Glutamatergic neuron (in vitro differentiated cells): ENCODE measurements at places on chromosomes 3 and 15. TPM values are rescaled to one million over a fixed set of nuclear protein-coding genes. Genes with fewer than 3 reads are reported as not detected.

DNA sequence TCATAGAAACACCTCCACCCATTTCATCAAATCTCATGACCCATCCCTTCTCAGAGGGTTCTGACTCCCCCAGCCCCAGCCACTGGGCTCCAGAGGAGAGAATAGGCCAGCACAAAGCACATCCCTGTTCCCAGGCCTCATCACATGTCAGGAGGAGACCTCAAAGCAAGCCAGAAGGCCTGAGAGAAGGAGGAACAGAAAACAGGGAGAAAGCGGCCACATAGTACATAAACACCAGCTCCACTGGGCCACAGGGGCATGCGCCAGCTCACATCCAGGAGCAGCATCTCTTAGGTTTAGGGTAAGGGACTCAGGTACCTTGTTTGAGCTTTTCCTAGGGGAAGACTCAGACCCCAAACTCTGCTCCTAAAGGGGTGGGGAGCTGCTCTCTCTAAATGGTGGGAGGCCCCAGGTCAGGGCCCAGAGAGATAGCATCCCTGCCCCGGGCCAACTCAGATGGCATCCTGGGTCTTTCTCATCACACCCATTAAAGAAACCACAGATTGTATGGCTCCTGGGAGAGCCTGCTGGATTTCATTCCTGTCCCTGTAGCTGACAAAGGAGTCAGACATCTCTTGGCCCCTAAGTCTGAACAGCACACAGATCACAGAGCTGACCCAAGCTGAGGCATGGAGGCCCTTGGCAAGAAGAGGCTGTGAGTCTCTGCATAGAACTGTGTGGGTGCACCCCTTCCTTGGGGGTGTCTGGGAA, 2.5 kb downstream of the SHF start:
- DNase-seq: no peak

- DNase-seq: no peak
Measured at GRCh38 chr3:40229963-40230362, 79.5 kb upstream of the EIF1B start.

DNA sequence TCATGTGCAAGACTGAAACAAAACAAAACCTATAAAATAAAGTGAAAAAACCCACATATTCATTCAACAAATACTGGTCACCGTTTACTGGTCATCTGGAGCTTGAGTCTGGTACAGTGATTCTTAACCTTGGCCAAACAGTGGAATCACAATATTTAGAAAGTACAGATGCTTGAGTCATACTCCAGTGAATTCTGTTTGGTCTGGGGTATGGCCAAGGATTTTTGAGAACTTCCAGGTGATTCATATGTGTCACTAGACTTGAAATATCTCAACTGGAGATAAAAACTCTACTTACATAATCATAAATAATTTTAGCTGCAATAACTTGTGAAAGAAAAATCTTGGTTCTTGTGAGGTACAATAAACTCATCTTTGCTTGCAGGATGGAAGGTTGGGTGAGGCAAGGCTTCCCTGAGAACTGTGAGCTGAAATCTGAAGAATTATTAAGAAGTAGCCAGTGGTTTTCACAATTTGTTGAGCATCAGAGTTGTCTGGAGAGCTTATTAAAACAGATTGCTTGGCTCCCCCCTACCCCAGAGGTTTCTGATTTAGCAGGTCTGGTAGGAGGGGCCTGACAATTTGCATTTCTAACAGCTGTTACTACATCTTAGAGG, 9.6 kb downstream of the NEK11 start:
- no peak for DNase-seq

DNA sequence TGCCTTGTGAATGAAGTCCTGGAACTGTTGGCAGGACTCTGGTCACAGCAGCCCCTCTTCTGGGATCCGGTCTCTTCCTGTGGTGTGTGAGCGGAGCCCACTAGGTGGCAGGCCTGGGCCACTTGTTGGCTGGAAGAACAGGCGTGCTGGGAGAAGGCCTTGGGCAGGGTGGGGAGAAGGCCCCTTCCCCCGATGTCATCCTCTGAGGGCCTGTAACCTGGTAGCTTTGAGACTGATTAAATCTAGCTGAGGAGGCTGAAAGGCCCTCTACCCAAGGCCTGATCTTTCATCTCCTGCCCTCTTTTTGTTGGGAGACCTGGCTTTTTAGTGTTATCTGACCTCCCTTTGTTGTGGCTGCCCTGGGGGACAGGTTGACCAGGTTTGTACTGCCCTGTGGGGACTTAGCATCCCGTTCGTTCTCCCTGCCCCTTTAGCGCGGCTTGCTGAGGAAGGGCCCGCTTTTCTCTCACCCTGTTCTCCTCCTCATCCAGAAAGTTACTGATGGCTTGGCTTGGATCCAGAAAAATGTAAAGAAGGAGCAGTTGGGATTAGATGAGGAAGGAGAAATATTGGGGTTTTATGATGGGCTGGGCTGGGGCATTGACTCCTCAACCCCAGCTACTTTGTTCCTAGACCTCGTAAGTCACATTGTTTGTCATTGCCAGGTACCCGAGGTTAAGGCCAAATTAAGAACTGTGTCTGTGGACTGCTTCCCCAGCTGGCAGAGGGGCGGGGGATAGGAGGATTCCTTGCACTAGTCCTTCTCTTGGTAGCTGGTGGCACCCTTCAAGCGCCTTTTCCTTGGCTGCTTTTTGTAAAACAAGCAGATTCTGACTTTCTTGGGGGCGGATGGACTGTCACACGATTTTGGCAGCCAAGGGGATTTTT, 48.5 kb downstream of the CHCHD6 start:
- peak; percentile 88 for DNase-seq

GRCh38 chr3:22496641-22497040, 706.5 kb upstream of the UBE2E2 start:
- no peak for DNase-seq

Gene PPARG
- 0.37 TPM for total RNA-seq

- no peak for DNase-seq
Measured at GRCh38 chr3:101848326-101848725, 988 bp upstream of the NFKBIZ start.

- no peak for DNase-seq
Measured at GRCh38 chr3:4587061-4587837, 94.1 kb downstream of the ITPR1 start.

- DNase-seq: no peak
Measured at GRCh38 chr3:43215663-43216275, 70.6 kb upstream of the SNRK start.

Gene CTXN2
- 0.22 TPM for total RNA-seq

Gene CRABP1
- total RNA-seq: 314 TPM

Gene CCDC14
- 84.6 TPM for total RNA-seq
